ENCODE measurements at places on chromosomes 3 and 15.

DNA sequence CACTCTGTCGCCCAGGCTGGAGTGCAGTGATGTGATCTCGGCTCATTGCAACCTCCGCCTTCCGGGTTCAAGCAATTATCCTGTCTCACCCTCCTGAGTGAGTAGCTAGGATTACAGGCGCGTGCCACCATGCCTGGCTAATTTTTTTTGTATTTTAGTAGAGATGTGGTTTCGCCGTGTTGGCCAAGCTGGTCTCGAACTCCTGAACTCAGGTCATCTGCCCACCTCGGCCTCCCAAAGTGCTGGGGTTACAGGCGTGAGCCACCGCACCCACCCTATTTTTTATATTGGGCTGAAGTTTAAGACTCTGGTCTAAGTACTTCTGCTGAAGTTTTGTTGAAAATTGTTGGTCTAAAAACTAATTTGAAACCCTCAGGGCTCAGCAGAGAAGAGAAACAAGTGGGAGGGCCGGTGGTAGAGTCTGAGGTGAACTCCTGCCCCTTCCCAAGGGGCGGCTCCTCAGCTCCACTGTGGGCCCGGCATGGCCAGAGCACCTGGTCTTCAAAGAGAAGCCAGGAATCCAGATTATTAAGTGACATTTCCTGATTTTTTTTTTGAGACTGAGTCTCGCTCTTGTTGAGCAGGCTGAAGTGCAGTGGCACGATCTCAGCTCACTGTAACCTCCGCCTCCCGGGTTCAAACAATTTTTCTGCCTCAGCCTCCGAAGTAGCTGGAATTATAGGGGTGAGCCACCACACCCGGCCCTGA, 4.0 kb downstream of the HDAC11 start:
- no peak for DNase-seq

- no peak for DNase-seq
Observed at GRCh38 chr15:68001811-68002210, 52.3 kb upstream of the PIAS1 start.

DNA sequence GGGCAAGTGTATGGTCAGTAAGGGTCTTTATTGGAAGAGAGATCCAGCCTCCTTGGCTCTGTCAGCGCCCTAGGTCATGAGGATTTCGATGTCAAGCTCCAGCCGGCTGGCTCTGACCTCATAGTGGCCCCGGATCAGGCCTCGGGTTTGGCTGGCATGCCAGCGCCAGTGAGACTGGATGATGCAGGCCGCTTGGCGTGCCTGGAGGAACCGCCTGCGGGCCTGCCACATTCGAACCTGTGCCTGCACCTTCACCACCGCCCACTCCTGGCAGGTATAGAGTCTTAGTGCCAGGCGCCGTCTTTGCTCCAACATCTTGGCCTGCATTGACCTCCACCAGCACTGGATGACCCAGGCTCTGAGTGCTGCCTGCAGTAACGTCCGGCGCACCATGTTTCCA, 483 bp downstream of the IQCF6 start:
- no peak for DNase-seq

DNA sequence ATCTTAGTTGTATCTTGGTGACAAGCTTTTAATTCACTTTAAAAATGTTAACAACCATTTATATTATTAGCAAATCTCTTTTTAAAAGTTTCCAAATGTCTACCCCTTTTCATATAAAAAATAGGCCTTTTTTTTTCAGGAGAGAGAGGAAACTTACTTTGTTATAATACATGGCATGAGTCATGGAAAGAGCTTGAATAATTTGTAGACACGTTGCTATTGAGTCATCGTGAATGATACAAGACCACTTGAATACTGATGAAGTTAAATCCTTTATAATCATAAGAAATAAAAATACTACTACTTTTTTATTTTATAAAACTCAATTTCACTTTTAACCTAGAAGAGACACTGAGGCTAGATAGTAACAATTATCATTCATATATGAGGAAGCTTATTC, 70.3 kb upstream of the BBX start:
- DNase-seq = no peak

GRCh38 chr3:138135146-138135832, 3.1 kb upstream of the A4GNT start:
- DNase-seq = no peak
